Stimulated activated CD4-positive, alpha-beta T cell treated with anti-CD3 and anti-CD28 coated beads, Interleukin-12 subunit alpha, Interleukin-12 subunit beta, amount 100 ng/mL, for 48 hours (primary cell): ENCODE measurements at places on chromosomes 6 and 20.

- DNase-seq, result no peak
Measured at GRCh38 chr6:155523821-155524651, 68.4 kb upstream of the NOX3 start.

DNA sequence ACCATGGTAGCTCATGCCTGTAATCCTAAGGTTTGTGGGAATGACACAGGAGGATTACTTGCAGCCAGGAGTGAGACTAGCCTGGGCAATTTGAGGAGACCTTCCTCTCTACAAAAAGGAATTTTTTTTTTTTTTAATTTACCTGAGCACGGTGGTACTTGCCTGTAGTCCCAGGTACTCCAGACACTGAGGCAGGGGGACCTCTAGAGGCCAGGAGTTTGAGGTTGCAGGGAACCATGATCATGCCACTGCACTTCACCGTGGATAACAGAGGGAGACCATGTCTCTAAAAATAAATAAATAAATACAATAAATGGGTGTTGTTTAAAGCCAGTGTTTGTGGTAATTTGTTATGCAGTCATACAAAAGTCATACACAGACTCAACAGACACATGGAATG lies 2.4 kb upstream of the HLA-F start:
- DNase-seq, result no peak

DNA sequence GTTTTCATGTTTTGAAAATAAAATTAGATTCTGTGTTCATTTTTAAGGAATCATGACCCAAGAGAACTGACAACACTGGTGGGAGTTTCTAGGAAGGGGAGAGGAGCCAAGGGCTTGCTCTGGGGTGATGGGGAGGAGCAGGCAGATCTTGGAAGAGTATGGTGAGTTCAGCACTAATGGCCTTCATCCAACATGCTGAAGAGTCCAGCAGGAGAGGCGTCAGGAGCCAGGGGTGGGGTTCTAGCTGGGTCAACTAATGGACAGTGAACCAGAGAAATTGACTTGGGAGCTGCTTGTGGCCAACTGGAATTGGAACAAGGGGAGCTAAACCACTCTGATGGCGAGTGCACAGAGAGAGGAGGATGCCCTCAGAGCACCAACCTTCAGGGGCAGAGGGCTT lies 107.1 kb downstream of the MRPL14 start:
- DNase-seq, result no peak

DNA sequence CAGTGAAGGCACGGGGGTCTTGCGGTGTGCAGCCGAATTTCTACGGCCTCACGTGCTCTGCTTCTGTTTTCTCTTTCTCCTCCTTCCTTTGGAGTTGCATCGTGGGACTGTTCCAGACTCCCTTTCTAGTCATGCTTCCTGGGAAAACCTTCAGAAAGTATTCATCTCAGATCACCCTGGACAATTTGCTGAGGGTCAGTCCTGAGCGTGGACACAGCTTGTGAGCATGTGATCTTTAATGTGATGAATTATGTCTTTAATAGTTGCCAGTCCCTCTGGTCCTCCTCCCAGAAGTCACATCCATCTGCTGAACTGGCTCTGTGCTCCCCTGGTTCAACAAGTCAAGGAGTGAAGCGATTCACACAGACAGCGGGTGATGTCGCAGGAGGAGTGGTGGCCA lies 145.0 kb upstream of the PDE10A start:
- DNase-seq, result no peak

- DNase-seq, result no peak
Measured at GRCh38 chr6:159056432-159056831, 11.6 kb upstream of the TAGAP start.

DNA sequence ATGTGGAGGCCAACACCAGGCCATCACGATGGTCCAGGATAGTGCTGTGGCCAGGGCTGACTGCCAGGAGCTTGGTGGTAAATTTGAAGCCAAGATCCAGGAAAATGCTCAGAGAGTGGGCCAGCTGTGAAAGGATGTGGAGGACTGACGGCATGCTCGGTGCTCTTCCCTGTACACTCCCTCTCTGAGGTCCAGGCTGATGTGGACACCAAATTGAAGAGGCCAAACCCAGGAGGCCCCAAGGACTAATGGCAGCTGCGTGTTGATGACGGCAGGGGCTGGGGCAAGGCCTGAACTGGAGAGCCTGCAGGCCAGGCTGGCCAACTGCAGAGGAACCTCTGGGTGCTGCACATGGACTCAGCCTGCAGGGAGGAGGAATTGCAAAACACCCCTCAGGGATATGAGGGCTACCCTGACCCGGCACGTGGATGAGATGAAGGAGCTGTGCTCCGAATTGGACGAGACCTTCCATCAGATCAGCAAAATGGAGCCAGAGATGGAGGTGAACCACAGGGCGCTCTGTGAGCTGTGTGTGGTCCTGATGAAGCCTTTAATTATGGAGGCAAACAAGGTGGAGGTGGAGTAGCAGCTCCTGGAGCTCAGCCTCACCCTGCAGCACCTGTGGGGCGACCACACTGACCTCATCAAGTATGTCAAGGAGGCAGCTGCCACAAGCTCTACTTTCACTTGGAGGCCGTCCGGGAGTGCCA lies 6.9 kb upstream of the RAET1E start:
- no peak for DNase-seq

DNA sequence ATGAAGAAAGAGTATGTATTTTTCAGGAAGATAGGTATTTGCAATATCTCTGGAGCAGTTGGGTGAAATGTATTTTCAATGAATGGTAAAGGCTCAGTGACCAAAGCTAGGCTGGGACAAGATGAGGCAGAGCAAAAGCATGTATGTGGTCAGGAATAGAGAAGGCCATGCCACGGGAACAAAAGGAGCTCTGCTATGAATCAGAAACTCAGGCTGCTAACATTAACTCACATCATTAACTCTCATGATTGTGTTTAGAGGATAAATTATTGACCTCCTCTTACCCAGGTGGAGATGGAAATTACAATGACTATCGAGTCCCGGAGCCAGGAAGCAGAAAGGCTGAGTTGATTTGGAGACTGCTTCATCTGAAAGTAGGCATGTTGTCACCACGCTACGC lies 220.2 kb downstream of the FUT9 start:
- DNase-seq, result no peak

GRCh38 chr20:43914311-43915210 lies at the start of gene TOX2:
Gene TOX2 (plus strand): TSS chr20:43914852. CDS start chr20:43914892, 40 bp downstream.
- DNase-seq, result no peak

- no peak for DNase-seq
Measured at GRCh38 chr20:58723628-58723984, 31.0 kb downstream of the NPEPL1 start.

DNA sequence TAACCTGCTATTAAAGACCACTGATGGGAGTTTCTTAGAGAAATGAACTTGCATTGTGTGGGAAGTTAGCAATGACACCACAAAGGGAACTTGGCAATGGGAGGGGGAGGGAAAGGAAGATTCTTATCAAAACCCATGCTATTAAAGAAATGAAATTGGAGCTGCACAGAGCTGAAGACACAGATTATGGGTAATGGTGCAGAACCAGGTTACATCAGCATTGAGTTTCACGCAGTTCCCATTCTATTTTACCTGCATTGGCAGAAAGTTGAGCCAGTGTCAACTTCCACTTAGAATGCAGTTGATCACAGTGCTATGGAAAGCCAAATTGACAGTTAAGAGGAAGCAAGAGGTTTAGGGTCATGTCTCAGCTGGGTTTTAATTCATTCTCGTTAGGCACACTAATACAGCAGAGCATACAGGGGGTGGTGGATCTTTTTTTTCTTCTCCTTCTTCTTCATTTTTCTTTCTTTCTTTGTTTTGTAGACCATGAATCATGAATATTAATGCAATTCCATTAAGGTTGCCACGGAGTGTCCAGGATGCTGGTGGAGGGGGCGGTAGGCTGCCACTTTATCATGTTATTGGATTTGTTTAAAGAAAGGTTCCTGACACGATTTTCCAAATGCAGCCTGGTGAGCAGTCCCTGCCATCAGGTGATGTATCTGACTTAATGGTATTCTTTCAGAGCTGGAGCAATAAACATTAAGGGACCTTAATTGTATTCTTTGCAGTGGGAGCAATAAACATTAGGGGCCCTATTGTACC lies 1092.0 kb upstream of the MAP3K7 start:
- no peak for DNase-seq

GRCh38 chr6:35063701-35064280 lies 77.3 kb downstream of the TCP11 start:
- DNase-seq, result no peak

DNA sequence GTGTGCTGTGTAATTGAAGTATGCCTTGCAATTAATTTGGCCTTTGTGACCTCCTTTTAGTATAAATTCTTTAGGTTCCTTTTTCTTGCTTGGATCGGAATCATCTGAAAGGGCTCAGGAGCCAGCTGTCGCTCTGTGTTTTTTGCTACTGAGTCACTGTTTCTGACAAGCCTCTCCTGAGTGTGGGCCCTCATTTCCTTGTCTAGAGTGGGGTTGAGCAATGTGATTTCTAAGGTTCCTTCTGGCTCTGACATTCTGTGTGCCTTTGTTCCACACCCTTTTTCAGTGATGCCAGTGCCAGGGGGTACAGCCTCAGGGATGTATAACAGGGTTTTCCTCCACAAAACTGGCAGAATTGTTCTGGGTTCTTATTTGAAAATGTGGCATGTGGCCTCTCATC lies 26.5 kb downstream of the DAAM2 start:
- no peak for DNase-seq

- no peak for DNase-seq
Measured at GRCh38 chr6:45586216-45587171, 208.8 kb upstream of the SUPT3H start.

GRCh38 chr6:5507131-5507681 lies 245.9 kb downstream of the FARS2 start:
- no peak for DNase-seq

- DNase-seq, result no peak
Measured at GRCh38 chr6:63289269-63289872, 30.4 kb downstream of the LGSN start.
